ENCODE measurements at places on chromosomes 5 and 9.

DNA sequence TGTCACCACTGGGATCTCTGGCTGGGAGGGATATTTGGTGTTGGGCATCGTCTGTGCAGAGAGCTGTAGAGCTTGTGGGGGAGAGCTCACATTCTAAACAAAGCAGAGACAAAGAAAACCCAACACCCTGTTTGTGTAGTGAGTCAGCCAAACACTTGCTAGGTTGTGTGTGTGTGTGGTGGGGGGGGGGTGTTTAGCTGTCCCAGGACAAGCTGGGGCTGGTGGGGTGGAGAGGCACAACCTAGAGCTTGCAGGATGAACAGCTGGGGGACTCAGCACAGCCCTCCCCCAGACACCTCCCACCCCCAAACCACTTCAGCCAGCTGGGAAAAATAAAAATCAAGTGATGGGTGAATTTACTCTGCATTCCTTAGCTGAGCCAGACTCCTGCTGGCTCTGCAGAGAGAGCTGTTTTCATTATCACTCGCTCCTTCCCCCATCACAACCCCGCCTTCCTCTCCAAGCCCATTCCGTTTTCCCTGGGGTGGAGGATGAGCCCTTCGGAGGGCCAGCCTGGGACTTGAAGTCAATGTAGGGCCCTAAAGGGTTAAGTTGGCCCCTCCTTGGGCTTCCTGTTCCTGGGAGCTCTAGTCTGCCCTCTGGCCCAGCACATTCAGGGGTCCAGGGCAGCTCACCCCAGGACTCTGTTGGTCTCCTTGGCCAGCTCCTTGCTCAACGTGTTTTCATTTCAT is 2.6 kb downstream of the OLFML2A start:
- no peaks in the 10 kb centered on the region for H3K36me3 ChIP-seq
- peak; percentile 64 for DNase-seq
- peaks cover 15% of the 10 kb centered on the region for H3K4me1 ChIP-seq
- peaks cover 8% of the 10 kb centered on the region for H3K27me3 ChIP-seq
- H3K27ac ChIP-seq = peak overlapping the region; percentile 43

DNA sequence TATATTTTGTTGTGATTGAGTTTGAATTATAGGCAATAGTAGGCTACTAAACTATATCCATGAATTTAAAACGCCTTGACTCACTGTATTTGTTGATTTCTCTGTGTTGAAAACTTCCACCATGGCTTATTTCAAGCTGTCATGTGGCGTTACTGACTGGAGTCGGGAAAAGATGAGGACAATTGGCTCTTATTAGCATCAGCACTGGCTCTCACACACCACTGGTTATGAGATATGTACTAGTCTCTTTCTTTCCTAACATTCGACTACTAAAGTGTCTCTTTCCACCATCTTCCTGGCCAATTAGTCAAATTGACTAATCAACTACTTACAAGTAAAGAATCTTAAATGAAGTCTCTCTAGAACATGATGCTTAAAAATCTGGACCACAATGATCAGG is 9.1 kb upstream of the DAB2 start:
- no peaks in the 10 kb centered on the region for H3K36me3 ChIP-seq
- H3K27me3 ChIP-seq = no peaks in the 10 kb centered on the region
- no peak overlapping the region for H3K4me3 ChIP-seq
- peak overlapping the region; percentile 92 for H3K27ac ChIP-seq
- peaks cover 17% of the 10 kb centered on the region for H3K4me1 ChIP-seq

DNA sequence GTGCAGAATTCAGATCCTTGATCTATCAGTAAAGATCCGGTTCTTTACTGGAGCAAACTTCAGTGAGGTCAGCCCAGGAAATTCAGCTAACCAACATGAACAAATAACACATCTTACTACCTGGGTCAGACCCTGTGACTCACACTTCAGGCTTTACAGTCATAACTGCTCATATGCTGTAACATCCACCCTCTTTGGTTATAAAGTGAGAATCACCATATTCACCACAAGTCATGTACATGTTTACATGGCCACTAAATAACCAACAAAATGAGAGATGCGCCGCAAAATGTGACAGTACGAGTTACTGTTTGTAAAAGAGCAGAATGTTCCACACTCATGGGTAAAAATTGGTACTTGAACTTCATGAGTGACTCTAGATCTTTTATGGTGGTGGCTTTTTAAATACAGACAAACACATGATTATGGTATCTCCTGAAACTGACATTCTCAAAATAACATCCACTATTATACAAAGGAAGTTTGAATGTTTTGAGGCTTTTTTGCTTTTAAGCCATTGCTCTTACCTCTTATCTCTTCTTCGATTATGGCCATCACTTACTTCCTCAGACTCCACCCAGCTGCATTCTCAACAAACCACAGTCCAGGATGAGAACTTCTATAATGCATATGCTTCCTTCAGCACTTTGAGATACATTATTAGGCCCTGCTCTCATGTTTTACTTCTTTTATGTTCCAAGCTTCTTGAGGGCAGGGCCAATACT is 516.6 kb downstream of the RAB3C start:
- peak overlapping the region; percentile 65 for H3K27ac ChIP-seq
- H3K36me3 ChIP-seq = no peaks in the 10 kb centered on the region
- H3K27me3 ChIP-seq = no peaks in the 10 kb centered on the region
- H3K4me3 ChIP-seq = no peak overlapping the region
- DNase-seq = peak; percentile 43

DNA sequence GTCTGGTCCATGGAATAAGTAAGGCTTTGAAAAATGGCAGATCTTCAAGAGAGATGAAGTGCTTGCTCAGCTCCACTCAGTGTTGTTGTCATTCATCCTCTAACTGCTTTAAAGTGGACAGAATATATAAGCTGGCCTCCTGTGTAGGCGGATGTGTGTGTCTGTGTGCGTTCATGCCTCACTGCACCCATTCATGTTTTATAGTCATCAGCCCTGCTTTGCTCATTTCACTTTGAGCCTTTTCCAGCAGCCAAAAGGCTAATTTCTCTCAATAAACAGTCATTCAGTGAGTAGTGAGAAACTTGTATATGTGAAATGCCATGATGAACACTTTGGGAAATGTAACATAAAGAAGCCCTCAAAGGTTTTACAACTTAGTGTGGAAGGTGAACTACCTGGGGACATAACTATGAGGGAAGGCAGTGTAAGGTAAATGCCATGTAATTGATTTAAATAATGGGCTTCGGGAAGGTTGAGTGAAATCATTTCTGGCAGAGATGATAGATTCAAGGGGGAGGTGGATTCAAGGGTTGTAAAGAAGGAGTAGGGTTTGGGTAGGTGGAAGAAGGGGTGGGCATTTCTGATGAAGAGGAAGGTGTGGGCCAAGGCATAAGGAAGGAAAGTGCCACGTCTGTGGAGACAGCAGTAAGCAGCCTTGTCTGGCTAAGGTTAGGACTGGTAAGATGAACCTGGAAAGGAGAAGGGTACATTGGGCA is 15.7 kb downstream of the TTC23L start:
- H3K4me3 ChIP-seq = no peak overlapping the region
- H3K4me1 ChIP-seq = no peaks in the 10 kb centered on the region
- DNase-seq = no peak

- no peaks in the 10 kb centered on the region for H3K4me1 ChIP-seq
- H3K36me3 ChIP-seq = no peaks in the 10 kb centered on the region
- H3K27ac ChIP-seq = peak overlapping the region; percentile 40
- no peak for DNase-seq
These were observed 1.8 kb downstream of the FGF10 start for GRCh38 chr5:44387406-44387805.

GRCh38 chr9:32565967-32566366 is 7.0 kb downstream of the NDUFB6 start:
- peaks cover 2% of the 10 kb centered on the region for H3K4me1 ChIP-seq
- no peak for DNase-seq
- H3K27me3 ChIP-seq = no peaks in the 10 kb centered on the region
- H3K27ac ChIP-seq = no peak overlapping the region
- H3K36me3 ChIP-seq = no peaks in the 10 kb centered on the region
- no peak overlapping the region for H3K4me3 ChIP-seq

- DNase-seq = peak; percentile 46
- peaks cover 7% of the 10 kb centered on the region for H3K4me1 ChIP-seq
- peak overlapping the region; percentile 83 for H3K27ac ChIP-seq
- H3K27me3 ChIP-seq = no peaks in the 10 kb centered on the region
- no peaks in the 10 kb centered on the region for H3K36me3 ChIP-seq
These were observed 27.0 kb downstream of the PTGES start for GRCh38 chr9:129725795-129726251.

- H3K4me1 ChIP-seq = no peaks in the 10 kb centered on the region
- no peak for DNase-seq
- no peaks in the 10 kb centered on the region for H3K36me3 ChIP-seq
- H3K4me3 ChIP-seq = no peak overlapping the region
These were observed 139.3 kb downstream of the SMC2 start for GRCh38 chr9:104233366-104233765.

DNA sequence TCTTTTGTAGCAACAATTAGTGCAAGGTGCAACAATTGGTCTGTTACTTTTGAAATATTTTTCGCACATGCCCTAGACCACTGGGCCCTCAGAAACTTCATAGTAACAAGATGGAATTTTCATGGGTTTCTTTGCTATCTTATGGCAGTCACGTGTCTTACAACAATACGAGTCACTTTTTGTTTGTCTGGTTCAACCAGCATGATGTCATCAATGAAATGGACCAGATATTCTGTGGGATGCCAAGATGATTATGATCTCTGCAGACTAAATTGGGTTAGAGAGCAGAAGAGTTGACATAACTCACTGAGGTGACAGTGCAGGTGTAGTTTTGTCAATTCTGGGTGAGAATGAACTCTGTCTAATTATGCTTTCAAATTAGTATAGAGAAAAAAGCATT is 239.6 kb upstream of the RIOK2 start:
- H3K4me3 ChIP-seq = no peak overlapping the region
- H3K27ac ChIP-seq = no peak overlapping the region
- no peaks in the 10 kb centered on the region for H3K27me3 ChIP-seq
- DNase-seq = no peak

GRCh38 chr5:4212981-4213819 is 617.6 kb downstream of the IRX1 start:
- no peaks in the 10 kb centered on the region for H3K27me3 ChIP-seq
- H3K4me3 ChIP-seq = no peak overlapping the region
- no peaks in the 10 kb centered on the region for H3K36me3 ChIP-seq
- no peak for DNase-seq
- H3K4me1 ChIP-seq = no peaks in the 10 kb centered on the region

- no peaks in the 10 kb centered on the region for H3K27me3 ChIP-seq
- H3K27ac ChIP-seq = peak overlapping the region; percentile 9
- DNase-seq = peak; percentile 85
- H3K36me3 ChIP-seq = no peaks in the 10 kb centered on the region
These were observed 22.2 kb downstream of the AHRR start for GRCh38 chr5:343461-344401.

- peak; percentile 70 for DNase-seq
- no peaks in the 10 kb centered on the region for H3K36me3 ChIP-seq
- H3K27me3 ChIP-seq = peaks cover 21% of the 10 kb centered on the region
- H3K27ac ChIP-seq = no peak overlapping the region
These were observed 49.5 kb upstream of the EGFLAM start for GRCh38 chr5:38208782-38209378.

GRCh38 chr9:3018071-3018470 is 174.2 kb upstream of the PUM3 start:
- no peak overlapping the region for H3K27ac ChIP-seq
- DNase-seq = no peak
- no peak overlapping the region for H3K4me3 ChIP-seq
- H3K36me3 ChIP-seq = no peaks in the 10 kb centered on the region

GRCh38 chr9:124467410-124468060 is 17.3 kb downstream of the ADGRD2 start:
- H3K4me3 ChIP-seq = no peak overlapping the region
- no peak overlapping the region for H3K27ac ChIP-seq

GRCh38 chr5:78927657-78928282 is 57.3 kb downstream of the ARSB start:
- no peaks in the 10 kb centered on the region for H3K27me3 ChIP-seq
- H3K4me1 ChIP-seq = peaks cover 4% of the 10 kb centered on the region
- H3K4me3 ChIP-seq = no peak overlapping the region
- peak; percentile 58 for DNase-seq
- H3K36me3 ChIP-seq = no peaks in the 10 kb centered on the region

DNA sequence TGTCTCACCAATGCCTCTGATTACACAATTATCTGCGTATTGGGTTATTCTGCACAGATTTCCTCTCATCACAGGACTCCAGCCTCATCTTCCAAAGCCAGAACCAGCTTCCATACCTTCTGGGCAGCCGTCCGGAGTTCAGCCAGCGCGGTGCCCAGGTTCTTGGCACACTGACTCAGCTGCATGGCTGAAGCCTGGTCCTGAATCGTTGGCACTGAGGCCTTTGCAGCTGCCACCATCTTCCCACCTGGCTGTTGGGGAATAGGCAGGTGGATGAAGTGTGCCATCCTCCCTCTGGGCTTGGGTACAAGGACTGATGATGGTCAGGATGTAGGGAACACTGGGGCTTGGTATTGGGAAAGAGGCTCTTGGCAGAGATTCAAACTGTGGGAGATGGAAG is 17.9 kb downstream of the TLN1 start:
- H3K4me1 ChIP-seq = no peaks in the 10 kb centered on the region
- H3K36me3 ChIP-seq = peaks cover 3% of the 10 kb centered on the region
- no peak overlapping the region for H3K27ac ChIP-seq
- no peaks in the 10 kb centered on the region for H3K27me3 ChIP-seq
- no peak overlapping the region for H3K4me3 ChIP-seq
- DNase-seq = no peak

DNA sequence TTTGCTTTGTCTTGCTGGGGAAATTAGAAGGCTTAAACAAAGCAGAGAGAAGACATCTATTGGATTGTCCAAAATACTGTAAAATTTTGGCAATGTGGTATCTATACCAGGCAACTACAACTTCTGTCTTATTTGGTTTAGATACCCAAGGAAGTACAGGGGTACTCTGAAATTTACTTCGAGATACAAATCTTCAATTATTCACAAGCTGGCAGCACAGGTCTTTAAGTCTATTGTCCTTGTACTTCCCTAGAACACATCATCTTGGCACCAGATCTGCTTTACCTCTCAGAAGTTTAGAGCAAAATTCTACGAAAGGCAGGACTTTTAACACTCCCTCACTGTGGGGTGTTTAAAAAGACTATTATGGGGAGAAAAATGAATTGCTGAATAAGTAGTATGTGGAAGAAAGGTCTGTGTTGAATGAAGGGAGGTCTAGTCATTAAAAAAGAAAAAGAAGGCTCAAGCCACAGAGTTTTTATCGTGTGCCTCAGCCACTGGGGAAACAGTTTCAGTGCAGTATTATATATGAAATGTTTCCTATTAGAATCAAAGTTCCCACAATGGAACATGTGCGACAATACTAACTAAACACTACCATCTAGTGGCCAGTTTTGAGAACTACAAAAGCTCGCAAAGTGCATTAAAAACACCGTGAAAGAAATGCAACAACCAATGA is 93.7 kb downstream of the PDE4D start:
- H3K4me3 ChIP-seq = no peak overlapping the region
- peak; percentile 65 for DNase-seq

DNA sequence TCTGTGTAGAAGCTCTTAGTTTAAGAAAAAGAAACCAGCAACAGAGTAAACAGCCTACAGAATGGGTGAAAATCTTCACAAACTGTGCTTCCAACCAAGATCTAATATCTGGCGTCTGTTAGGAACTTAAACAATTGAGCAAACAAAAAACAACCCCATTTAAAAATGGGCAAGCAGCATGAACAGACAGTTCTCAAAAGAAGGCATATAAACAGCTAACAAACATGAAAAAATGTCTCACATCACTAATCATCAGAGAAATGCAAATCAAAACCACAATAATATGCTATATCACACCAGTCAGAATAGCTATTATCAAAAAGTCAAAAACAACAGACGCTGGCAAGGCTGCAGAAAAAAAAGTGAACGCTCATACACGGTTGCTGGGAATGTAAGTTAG is 83.7 kb upstream of the CCDC152 start:
- no peak overlapping the region for H3K4me3 ChIP-seq
- H3K27ac ChIP-seq = no peak overlapping the region
- no peaks in the 10 kb centered on the region for H3K4me1 ChIP-seq
- no peaks in the 10 kb centered on the region for H3K36me3 ChIP-seq
